ENCODE measurements at places on chromosomes 7 and 10.

DNA sequence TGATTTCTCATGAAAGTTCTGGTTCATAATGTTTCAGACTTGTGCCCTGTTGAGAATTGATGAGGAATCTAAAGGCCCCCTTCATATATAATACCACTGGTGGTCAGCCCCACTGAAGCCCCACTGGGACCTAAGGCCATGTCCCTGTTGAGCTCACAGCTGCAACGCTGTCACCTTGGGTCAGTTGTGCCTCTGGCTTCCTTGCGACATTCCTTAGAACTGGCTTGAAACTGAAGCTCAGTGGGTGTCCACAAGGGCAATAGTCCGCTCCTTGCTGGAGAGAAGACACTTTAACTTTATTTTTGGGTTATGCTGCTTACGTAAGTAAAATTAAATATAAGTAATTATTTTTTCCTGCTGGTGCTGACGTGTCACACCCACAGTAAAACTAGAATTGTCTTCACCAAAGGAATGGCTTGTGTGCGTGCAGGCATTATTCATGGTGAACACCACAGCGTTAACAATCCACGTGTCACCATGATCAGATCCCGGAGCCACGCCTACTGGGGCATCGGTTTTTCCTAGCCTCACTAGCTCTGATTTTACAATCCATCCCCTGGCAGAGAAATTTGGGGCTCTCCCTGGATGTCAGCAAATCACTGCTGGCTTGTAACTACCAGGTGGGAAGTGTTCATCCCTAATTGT is 66.5 kb downstream of the BICC1 start:
- no peak for DNase-seq

GRCh38 chr7:32061346-32061745 is 8.9 kb downstream of the PDE1C start:
- DNase-seq: no peak

DNA sequence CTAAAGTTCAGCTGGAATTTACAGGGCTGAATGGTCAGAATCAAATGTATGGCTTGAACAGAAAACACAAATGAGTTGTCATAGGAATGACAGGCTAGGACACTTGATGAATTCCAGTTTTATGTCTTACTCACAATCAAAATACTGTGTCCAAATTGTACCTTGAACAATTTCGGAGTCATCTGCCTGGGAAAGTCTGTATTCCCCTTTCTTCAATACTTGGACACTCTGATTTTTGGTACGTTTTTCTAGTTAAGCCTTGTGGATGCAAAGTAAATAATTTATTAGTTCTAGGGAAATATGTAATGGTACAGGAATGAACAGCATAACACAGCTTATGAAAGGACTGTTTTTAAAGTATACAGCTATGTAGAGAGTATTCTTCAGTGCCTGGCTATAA is 100.4 kb downstream of the ITGB8 start:
- DNase-seq: no peak

DNA sequence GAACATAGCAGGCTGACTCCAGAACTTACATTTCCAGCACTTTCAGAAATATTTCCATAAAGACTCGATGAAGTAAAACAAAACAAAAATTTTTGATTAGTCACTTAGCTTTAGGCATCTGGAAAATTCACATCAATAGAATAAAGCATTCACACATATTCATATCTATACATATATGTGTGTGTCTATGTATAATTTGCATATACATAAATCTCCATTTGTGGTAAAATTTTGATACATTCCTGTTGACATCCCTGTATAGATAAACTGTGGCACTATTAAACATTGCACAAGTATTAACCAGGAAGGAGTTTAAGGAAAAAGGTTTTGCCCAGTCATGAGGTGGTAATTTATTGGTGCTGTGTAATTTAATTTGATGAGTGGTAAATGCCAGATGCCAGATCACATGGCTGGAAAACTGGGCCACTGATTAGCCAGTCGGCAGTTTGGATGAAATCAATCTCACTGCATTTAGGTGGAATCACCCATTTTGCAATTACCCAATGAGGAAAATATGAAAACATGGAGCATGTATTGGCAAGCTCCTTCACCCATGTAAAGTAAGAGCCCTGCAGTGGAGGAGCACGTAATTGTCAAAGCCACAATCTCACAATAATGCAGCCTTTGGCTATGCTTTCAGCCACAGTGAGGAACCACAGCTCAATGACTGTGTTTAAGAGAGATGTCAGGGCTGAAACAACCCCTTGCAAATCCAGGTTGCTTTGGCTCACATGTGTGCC is 294.6 kb downstream of the RNLS start:
- DNase-seq: no peak

DNA sequence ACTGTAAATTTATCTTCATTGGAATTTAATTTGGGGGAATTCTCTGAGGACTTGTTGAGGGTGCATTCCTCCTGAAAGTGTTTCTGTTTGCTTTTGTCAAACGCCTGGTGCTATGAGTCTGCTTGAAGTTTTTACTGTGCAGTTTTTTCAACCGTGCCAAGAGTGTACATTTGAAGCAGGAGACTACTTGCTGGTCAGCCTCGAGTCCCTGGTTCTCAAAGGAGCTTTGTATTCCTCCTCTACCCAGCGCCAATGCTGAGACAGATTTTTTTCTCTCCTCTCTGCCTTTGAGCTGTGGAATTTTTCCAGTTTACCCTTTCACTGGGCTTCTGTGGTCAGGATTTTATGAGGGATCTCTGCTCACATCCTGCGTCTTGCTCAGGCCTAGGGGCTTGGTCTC is 62.1 kb downstream of the NPY start:
- DNase-seq: no peak

GRCh38 chr7:92837000-92837749 is 802 bp upstream of the CDK6 start:
- DNase-seq: no peak

DNA sequence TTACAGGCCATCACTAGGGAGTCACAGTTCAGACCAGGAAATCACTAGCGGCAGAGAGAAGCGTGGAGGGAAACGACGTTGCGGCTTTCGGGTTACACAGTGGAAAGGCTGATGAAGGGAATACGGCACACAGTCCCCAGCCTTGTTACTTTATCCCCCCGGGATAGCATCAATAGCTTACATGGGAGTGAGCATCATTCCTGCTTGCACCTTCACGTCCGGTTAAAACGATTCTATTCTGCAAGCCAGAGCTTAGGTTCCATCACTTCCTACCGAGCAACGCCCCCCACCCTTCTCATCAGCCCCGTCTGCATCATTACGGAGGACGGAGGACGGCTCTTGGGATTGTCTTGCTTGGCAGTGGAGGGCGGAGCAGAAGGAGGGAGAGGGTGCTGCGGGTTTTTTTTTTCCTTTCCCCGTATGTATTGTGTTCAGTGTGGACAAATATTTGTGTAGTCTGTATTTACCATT is 124.9 kb downstream of the CLEC2L start:
- DNase-seq: no peak

DNA sequence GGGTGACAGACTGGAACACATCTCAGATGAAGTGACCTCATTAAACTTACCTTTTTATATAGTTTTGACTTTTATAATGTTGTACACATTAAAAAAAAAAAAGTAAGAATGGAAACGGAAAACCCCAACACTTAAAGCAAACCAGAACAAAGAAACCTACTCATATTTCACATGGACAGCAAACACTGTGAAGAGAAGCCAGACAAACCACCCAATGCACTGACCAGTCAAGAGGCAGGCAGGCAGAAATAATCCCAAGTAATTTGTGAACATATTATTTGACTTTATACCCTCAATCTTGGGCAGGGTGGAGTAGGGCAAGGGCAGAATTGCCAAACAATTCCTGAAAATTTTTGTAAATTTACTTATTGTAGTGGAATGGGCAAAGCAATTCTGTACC is 39.8 kb downstream of the WAPL start:
- DNase-seq: no peak

- no peak for DNase-seq
Observed at GRCh38 chr10:60908031-60908430, 36.0 kb downstream of the RHOBTB1 start.

GRCh38 chr7:127107601-127108007 is 145.1 kb downstream of the GRM8 start:
- DNase-seq: peak; percentile 9

DNA sequence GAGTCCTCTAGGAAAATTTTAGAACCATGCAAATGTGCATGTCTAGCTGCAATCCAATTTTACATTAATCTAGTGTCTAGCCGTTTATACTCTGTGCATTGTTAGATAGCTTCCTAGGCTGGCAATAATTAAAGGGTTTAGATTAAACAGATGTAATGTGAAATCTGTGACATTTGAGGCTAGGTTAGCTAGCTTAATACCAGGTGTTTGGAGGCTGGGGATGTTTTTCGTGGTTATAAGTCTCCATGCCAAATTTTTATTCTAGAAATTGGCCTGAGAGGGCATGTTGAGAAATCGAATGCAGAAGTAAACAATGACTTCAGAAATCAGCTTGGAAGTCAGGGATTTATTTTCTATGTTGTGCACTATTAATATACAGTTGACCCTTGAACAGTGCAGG is 94.2 kb downstream of the ST7 start:
- DNase-seq: no peak

DNA sequence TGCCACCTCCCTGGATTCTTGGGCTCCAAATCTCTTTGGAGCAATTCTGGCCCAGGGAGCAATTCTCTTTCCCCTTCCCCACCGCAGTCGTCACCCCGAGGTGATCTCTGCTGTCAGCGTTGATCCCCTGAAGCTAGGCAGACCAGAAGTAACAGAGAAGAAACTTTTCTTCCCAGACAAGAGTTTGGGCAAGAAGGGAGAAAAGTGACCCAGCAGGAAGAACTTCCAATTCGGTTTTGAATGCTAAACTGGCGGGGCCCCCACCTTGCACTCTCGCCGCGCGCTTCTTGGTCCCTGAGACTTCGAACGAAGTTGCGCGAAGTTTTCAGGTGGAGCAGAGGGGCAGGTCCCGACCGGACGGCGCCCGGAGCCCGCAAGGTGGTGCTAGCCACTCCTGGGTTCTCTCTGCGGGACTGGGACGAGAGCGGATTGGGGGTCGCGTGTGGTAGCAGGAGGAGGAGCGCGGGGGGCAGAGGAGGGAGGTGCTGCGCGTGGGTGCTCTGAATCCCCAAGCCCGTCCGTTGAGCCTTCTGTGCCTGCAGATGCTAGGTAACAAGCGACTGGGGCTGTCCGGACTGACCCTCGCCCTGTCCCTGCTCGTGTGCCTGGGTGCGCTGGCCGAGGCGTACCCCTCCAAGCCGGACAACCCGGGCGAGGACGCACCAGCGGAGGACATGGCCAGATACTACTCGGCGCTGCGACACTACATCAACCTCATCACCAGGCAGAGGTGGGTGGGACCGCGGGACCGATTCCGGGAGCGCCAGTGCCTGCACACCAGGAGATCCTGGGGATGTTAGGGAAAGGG is 913 bp downstream of the NPY start:
- no peak for DNase-seq

GRCh38 chr7:124379296-124379695 is 346.4 kb upstream of the TMEM229A start:
- DNase-seq: no peak

GRCh38 chr10:78749200-78749599 is 319.6 kb upstream of the ZMIZ1 start:
- no peak for DNase-seq

DNA sequence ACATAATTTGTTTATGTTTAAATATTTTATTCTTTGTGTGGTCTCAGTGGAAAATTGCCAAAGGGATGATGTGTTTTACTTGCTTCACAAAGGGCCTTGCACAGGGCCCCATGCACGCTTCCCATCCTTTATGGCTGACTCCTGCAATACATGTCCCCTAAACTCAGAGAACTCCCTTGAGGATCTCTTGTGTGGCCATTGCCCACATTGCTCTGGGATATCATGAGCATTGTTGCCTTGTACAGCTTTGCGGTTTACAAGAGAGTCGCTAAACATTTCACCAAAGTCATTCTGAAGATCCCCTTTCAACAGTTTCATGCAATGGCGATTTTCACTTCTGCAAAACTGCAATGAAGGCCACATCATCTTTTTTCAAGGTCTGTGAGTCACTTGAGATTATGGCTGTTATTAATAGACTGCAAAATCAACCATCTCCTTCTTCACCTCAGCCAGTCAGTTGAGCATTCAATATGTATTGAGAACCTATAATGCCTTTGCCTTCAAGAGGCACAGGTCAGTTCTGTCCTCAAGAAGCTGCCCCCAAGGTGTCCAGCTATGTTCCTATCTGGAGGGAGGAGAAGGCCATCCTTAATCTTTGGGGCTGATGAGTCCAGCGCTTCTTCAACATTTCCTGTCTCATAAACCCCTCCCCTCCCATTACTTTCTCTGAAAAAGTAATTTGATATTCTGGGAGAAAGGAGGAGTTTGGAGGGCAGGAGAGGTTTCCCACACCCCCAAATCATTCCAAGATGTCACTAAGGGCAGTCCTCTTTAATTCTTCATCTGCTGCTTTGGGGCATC is 108.1 kb downstream of the CCDC71L start:
- DNase-seq: no peak

DNA sequence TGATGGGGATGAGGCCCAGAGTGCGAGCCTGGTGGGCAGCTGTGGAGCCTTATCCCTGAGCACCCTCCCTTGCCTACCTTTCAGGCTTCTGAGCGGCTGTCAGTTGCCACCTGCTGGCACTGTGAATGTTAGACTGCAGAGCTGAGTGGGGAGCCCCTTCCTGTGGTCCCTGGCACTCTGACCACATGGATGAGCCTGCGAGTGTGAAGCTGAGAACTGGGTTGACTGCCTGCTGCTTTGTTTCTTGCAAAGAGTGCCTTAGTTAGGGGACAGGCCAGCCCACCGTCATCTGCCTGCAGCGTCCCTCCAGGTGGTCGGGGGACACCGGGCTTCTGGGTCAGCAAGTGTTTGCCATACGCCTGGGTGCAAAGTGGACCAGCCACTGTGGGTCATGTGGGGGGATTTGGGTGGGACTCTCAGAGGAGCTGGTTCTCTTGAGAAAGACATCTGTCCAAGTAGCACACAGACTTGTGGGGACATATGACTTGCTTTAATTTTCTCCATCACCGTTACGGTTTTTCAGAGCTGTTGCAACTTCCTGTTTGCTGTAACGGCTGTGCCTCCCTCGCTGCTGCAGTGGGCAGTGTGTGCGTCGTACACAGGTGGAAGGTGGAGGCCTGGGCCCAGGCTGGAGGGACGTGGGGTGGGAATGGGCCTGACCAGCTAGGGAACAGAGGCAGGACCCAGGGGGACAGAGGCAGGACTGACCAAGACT is 13.7 kb downstream of the INPP5A start:
- no peak for DNase-seq

DNA sequence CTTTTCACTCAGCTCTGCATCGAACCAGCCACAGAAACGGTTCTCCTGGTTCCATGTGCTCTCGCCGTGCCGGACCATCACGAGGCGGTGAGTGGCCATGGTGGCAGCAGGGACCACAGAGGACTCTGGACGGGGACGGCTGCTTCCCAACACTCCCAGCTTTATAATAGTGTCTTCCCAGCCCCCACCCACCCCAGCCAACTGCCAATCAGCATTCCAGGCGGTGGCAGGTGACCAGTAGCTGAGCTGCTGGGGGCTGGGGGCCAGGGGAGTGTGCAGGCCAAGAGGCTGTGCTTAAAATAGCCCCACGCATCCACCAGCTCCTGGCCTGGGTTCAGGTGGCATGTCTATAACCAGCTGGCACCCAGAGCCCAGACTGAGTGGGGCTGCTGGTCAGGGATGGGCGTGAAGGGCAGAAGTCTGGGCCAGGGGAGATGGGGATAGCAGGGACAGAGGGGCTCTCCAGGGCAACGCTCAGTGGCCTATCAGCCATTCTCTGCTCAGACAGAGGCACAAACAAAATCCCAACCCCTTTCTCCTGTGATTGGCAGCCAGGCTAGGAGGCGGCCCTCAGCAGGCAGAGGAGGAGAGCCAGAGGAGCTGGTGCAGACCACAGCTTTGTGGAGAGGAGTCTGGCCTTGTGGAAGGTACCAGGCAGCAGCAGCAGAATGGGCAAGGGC is at the start of gene PGAM2:
TSS of gene PGAM2 (minus strand) at position 137 of the 680 bp plus-strand sequence. CDS start at position 99, 38 bp downstream.
- peak; percentile 51 for DNase-seq

- peak; percentile 75 for DNase-seq
Observed at GRCh38 chr7:83921941-83922607, 272.5 kb downstream of the SEMA3A start.

- no peak for DNase-seq
Observed at GRCh38 chr7:94104301-94104700, 100.1 kb upstream of the BET1 start.

Data from DMS 273 treated with DMSO at 0.1 percent for 48 hours (cell line).